Muscle of back (tissue), 13 donors: ENCODE measurements at places on chromosomes 4 and X.

GRCh38 chrX:54695816-54696487, 102.1 kb downstream of the ITIH6 start:
- DNase-seq = no peak

DNA sequence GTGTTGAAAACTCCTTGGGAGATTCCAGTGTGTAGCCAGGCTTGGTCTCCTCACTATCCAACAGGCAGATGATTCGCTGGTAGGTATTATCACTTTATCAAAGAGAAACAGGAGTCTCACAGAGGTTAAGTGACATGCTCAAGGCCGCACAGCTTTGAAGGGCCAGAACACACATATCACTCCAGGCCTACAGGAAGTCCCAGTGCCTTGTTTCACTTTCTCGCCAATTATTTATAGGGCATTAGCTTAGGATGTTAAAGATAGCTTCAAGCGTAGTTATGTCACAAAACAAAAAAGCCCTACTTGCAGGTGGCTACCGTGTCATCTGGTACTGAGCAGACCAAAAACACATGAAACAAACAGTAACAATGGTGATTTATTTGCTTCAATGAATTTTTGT, 13.2 kb downstream of the ATP8A1 start:
- DNase-seq = no peak

GRCh38 chr4:55546506-55546755, 278 bp downstream of the CLOCK start:
- no peak for DNase-seq

DNA sequence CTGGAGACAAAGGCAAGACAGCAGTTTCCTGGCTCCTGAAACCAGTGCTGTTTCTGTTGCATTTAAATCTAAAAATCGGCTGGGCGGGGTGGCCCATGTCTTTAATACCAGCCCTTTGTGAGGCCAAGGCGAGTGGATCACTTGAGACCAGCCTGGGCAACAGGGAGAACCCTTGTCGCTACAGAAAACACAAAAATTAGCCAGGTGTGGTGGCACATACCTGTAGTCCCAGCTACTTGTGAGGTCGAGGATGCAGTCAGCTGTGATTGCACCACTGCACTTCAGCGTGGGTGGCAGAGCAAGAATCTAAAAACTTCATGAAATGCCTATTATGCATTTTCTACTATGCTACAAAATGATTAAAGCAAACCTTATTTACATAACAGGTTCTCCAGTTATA, 205.4 kb upstream of the ITM2A start:
- no peak for DNase-seq

DNA sequence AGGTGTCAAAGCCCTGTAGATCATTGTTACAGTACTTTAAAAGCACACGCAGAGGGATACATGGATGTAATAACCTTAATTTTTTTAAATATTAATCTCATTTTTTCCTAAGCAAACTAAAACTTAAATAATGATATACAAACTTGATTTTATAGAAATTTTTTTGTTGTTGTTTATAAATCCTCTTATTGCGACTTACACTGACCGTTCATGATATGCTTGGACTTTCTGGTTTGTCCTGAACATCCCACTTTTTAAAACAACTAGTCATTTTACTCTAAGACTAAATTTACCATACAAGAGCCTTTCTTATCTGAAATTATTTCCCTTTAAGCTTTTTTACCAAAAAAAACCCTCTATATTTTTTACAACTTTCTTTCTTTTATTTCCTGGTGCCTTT, 2106.0 kb downstream of the PCDH7 start:
- no peak for DNase-seq

GRCh38 chr4:87071401-87071800, 136.6 kb downstream of the AFF1 start:
- DNase-seq = no peak

DNA sequence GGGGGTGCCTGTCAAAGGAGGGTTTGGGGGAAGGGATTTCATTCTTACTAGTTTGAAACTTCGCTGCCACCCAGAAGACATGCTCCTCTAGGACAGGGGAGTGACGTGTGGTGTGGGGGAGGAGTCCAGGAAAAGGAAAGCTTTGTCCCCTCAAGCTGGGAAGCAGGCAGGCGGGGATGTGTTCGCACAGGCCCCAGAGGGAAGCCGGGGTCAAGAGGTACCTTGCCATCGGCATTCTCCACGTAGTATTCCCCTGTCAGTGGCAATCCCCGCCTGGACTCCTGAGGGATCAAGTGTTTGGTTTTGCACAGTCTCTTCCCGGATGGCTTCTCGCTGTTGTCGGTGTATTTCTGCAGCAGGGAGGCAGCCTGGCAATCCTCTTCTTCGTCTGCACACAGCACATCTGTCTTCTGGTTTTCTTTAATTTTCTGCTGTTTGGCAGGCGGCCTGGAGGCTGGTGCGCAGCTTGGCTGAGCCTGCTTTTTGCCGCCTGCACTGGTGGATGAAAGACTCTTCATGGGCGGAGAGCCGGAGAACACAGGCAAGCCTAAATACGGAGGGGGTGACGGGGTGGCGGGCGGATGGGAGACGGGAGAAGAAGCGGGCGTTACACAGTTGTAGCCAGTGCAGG, 35.1 kb downstream of the BCOR start:
- DNase-seq = no peak

GRCh38 chr4:158682066-158682465, 10.0 kb downstream of the ETFDH start:
- peak; percentile 60 for DNase-seq

GRCh38 chr4:148774134-148774533, 331.9 kb upstream of the NR3C2 start:
- DNase-seq = no peak

- DNase-seq = no peak
These were observed 4.8 kb downstream of the NOP14 start for GRCh38 chr4:2958446-2958845.

- no peak for DNase-seq
These were observed 263.0 kb upstream of the RPS6KA3 start for GRCh38 chrX:20529711-20530110.

- no peak for DNase-seq
These were observed 47.4 kb downstream of the TEX13A start for GRCh38 chrX:105173071-105173470.
